ENCODE measurements at places on chromosomes 16 and 17.

DNA sequence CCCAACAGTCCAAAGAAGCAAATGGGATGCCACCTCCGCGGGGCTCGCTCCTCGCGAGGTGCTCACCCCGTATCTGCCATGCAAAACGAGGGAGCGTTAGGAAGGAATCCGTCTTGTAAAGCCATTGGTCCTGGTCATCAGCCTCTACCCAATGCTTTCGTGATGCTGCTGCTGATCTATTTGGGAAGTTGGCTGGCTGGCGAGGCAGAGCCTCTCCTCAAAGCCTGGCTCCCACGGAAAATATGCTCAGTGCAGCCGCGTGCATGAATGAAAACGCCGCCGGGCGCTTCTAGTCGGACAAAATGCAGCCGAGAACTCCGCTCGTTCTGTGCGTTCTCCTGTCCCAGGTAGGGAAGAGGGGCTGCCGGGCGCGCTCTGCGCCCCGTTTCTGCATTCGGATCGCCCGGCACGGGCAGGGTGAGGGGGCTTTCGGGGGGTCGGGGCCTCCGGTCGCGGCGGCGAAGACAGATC, at the start of gene CDH13:
TSS of gene CDH13 (plus strand) at position 179 of the 471 bp plus-strand sequence.
- DNase-seq: no peak

DNA sequence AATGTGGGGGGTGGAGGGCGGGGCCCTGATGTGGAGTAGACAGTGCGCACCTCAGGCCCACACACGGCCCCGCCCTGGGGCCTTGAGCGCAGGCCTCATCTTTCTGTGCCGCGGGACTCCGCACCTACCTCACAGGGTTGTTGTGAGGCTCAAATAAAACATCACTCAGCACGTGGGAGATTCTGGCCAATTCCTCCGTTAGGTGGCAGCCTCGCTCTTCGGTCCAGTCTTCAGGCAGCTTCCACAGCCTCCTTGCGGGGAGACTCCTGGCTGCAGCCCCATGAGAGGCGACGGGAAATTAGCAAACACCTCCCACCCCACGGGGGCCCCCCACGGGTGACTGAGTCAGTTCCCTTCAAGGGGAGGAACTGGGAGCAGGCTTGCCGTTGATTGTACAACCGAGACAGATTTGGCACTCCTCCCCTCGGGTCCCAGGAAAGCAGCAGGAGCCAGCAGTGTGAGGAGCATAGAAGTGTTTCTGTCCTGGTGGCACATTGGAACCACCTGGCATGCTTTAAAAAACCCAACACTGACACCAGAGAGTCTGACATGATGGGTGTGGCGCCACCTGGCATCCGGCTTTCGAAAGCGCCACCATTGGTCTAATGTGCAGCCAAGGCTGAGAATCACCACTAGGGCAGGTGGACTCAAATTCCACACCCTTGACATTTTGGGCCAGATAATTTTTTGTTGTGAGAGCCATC, 7.6 kb downstream of the MRM1 start:
- peak; percentile 62 for DNase-seq

DNA sequence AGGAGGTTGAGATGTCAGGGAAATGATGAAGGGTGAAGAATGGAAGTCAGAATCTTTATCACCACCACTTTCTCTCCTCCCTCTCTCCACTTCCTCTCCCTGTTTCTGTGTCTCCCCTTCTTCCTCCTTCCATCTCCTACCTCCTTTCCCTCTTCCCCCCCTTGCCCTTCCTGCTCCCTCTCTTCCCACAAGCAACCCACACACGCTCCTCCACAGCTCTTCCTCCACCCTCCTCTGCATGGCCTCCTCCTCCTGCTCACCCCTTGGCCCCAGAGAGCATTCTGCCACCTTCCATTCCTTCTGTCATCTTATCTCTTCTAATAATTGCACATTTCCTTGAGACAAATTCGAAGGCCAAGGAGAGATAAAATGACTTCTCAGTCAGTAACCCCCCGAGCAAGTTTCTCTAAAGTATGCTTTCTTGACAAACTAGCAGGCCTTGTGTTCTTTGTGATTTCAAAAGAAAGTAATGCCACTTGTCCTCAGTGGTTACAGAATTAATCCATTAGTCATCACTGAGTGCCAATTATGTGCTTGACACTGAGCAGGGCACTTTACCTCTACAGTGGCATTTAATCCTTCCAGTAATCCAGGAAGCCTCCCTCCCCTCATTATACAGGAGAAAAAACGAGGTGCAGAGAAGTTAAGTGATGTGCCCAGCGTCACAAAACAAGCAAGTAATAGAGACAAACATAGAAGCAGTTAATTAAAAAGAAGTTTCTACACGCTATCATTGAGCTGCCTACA, 72.3 kb upstream of the CCL1 start:
- DNase-seq: no peak

DNA sequence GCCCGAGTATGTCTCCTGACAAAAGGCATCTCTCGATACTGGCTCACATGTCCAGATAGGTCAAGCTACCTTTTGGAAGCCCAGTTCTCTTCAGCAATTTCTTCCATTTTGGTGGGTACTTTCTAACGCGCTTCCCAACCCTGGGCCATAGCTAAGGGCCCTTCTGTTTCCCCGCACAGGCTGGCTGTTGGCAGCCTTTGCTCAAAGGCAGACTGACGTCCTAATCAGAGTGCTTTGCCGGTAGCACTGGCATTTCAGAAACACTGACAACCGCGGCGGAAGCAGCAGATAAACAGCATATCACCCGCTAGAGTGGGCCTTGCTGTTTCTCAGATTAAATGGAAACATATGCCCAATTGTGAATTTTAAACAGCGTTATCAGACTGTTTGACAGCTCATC, 49.3 kb upstream of the MPHOSPH6 start:
- DNase-seq: no peak

- no peak for DNase-seq
Observed at GRCh38 chr17:68378268-68379176, 78.8 kb downstream of the WIPI1 start.

DNA sequence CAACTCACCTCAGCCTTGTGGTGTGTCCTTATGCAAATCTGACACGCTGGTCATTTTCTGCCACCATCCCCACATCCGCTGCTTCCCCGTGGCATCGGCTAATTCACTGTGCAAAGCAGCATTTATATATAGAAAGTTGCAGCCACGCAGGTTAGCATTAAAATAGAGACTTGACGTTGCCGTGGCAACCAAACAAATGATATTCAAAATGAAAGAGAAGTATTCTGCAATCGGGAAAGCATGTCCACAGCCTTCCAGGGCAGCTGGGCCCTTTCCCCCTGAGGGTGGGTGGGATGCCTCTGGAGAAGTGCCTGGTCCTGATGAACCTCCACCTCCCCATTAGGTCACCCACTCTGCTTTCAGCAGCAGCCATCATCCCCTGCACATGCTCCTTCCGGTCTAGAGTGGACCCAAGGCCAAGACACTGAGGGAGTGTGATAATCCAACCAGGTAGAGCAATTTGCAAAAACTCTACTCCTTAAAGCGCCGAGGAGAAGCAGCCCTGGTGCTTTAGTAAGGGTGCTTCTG, 138.7 kb downstream of the GAS7 start:
- DNase-seq: no peak

GRCh38 chr17:36697903-36698530, 96.6 kb downstream of the MRM1 start:
- no peak for DNase-seq

DNA sequence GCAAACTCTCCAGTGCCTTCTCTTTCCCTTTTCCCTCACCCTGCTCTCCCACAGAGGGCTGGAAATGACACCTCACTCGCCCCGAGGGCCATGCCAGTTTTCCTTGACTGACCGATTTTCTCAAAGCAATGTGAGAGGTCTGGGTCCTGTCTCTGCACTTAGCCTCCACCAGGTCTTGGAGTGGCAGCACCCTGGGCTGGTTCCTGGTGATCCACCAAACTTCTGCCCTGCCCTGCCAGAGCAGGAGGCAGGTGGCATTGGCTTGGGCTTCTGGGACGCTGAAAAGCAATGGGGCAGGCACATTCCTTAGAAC, 97.5 kb downstream of the RAB11FIP4 start:
- DNase-seq: no peak

DNA sequence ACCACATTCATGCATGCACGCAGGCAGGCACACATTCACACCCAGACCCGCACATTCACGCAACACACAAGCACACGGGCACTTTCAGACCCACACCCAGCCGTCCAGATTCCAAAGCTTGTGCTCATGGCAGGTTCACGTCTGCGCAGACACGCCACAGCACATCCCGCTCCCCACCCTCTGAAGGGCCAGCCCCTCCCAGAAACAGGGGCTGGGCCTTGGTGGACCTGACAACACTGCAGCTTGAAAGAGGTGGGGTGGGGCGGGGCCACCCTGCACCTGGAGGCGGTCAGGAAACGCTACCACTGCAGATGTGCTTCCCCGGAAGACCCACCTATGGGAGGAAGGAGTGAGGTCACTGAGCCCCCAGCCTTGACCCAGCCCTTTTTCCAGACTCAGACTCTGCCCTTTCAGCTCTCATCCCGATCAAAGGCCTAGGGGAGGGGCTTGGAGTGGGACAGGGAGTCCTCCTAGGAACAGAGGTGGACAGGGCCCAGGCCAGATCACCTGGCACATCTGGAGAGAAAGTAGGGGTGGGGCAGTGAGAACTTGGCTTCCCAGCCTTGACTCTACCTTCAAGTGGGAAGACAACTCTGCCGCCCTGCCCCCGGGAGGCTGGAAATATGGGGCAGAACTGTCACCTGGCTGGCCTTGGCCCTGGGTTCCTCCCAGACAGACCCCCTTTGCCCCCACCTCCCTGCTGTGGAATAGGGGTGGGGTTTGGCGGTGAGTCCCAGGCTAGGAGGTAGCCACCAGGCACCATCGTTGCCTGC, 11.0 kb downstream of the P3H4 start:
- DNase-seq: no peak

- DNase-seq: no peak
Observed at GRCh38 chr17:51914577-51914976, 243.9 kb downstream of the CA10 start.

- DNase-seq: no peak
Observed at GRCh38 chr16:81442916-81443687, 1.5 kb upstream of the CMIP start.

DNA sequence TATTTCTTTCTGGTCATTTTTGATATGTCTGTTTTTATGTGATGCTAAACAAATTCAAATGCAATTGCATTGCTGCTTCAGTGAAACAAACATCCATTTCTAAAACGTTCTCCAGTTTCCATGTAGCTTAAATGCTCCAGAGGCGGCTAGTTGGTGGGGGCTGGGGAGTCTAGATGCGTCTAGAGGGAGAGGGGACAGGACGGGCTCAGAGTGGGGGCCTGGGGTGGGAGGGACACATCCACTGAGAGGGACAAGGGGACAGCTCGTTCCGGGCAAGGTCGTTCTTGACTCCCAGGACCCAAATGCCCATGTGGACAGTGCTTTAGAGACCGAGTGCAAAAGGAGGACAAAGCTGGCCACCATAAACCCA, 102.3 kb downstream of the FOXL1 start:
- DNase-seq: no peak

DNA sequence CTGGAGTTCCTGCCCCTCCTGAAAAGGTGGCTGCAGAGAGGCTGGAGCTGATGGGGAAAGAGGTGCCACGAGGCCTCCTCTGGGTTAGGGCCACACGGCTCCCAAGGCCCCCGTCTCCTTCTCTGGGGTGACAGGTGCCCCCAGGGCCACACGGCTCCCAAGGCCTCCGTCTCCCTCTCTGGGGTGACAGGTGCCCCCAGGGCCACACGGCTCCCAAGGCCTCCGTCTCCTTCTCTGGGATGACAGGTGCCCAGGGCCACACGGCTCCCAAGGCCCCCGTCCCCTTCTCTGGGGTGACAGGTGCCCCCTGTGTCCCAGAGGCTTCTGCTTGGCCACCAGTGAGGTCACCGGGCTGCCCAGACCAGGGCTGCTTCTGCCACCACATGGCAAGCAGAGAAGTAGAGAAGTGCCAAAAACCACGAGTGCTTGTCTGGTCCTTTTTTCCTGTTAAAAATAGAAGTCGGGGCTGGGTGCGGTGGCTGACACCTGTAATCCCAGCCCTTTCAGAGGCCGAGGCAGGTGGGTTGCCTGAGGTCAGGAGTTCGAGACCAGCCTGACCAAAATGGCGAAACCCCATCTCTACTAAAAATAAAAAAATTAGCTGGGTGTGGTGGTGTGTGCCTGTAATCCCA, 4.1 kb downstream of the CAPN15 start:
- DNase-seq: no peak

Data from NCI-H2107 (cell line).